ENCODE measurements at places on chromosomes 12 and 14.

GRCh38 chr14:103613517-103613916, 15.5 kb upstream of the KLC1 start:
- no peak for DNase-seq

DNA sequence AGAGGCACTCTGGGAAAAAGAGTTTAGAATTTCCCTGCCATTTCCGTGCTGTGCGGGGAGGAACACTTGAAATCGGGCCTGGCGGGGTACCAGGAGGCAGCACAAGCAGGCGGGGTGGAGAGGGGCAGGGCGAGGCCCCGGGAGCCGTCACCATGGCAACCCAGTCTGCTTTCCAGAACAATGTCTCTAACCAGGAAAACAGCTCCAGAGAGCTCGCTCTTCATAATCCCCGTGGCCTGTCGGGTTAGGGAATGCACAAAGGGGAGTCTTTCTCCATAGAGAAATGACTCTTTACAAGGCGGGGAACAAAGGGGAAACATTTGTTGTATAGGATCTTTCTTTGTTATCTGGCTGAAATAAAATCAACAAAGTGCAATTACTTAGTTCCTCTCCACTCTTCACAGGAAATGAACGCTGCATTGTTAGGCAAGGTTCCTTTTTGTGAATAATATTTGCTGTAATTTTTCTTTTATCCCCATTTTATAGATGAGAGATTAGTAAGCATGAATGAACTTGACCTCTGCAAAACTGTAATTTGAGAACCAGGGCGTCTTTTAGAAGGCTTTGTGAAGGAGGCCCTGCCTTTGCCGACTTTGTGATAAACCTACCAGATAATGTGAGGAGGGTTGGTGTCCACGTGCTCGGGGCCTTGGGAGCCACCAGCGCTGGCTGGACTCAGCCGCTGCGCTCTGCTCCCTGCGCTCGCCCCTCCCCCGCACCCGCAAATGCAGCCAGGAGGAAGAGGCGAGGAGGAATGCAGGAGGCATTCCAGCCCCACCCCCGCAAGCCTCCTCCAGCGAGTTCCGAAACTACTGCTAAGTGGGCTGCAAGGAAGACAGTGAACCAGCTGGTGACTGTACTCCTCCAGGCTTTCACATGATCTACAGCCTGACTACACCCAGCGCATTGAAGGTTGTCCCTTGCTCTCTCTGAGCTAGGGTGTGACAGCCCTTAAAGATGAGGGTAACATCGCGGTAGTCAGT, 105.2 kb upstream of the ATF7IP start:
- peak; percentile 98 for DNase-seq

GRCh38 chr14:77607741-77608302, 8.6 kb downstream of the SPTLC2 start:
- no peak for DNase-seq

- DNase-seq, result no peak
Observed at GRCh38 chr14:86662334-86662733, 1132.4 kb downstream of the FLRT2 start.

DNA sequence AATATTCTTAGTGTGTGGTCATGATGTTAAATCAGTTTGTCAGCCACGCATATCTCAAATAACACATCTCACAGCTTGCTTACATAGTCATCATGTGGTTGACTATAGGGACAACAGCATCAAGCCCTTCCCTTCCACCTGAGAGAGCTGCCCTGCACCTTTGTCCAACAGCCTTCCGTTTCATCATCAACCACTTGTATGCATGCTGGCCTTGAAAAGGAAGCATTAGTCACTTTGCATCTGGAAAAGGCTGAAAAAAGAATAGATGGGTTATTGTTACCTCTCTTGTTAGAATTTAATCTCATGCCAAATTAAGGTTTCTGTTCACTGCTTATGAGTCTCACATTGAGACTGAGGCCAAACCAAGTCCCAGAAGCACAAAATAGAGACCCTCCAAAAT, 1586.5 kb upstream of the SEL1L start:
- DNase-seq, result no peak

- no peak for DNase-seq
Observed at GRCh38 chr12:77062396-77062795, 3.0 kb downstream of the E2F7 start.

GRCh38 chr14:20489093-20489994, 16.0 kb upstream of the RNASE10 start:
- DNase-seq, result no peak

DNA sequence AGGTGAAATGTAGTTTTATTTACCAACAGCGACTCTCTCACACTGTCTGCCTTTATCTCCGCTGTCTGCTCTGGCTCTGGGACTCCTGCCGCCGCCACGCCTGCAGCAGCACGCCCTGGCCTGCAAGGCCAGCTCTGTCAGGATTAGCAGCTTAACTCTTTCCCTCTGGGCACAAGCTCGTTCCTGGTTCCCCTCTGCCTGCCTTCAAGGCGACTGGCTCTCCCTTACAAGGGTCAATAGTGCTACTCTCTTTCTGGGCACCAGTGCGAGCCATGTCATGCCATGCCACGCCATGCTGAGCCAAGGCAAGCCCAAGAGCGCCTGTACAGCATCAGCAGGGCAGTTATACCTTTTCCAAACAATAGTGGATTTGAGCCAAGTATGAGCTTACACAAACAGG, 3.6 kb upstream of the CLEC2B start:
- DNase-seq, result no peak

DNA sequence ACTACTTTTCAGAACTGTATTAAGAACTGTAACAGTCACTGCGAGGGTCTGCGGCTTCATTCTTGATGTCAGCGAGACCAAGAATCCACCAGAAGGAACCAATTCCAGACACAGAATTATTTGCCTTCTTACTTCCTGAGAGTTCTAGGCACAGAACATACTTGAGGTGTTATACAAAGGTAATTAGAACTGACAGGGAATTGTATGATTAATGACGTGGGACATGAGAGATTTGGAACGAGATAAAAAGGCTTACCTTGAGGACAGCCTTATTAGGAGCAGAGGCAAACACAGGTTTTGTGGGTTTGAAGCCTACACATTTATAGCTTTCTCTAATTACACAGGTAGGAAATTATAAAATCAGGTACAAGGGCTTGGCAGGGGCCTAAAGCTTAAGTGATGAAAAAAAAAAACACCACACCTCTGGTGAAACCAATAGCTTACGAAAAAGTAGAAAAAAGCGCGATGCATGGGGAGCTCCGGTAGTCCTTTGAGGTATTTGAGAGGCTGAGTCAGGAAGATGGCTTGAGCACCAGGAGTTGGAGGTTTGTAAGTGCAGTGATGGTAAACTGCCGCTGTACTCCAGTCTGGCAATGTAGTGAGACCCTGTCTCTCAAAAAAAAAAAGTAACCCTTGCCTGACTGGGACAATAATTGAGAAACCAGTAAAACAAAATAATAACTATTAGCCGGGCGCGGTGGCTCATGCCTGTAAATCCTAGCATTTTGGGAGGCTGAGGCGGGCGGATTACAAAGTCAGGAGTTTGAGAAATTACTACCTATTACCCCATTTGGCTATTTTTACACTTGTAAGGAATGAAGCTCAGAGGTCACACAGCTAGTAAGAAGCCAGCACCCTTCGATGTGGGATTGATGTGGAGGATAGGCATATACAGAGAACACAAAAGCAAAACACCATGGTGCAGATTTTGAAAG, 795 bp upstream of the ACOT2 start:
- DNase-seq, result no peak

DNA sequence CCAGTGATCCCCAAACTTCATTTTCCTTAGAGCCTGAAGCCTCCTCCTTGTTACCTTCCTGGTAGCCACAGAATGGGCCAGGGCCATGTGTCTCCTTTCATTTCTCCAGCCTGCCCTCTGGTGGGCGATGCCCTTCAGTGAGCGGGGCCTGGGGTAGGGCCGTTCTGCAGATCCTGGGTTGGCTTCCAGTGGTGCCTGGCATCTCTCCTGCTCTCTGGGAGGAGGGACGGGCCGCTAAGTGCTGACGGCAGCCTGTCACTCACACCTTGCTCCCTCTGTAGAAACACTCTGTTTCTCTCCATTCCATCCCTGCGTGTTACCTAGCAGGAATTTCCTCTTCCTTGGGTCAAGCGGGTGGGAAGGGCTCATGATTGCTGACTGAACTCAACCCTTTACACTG, 232.1 kb downstream of the CACNA1C start:
- DNase-seq, result peak; percentile 93

GRCh38 chr12:28390761-28391385, 200.6 kb downstream of the CCDC91 start:
- no peak for DNase-seq

DNA sequence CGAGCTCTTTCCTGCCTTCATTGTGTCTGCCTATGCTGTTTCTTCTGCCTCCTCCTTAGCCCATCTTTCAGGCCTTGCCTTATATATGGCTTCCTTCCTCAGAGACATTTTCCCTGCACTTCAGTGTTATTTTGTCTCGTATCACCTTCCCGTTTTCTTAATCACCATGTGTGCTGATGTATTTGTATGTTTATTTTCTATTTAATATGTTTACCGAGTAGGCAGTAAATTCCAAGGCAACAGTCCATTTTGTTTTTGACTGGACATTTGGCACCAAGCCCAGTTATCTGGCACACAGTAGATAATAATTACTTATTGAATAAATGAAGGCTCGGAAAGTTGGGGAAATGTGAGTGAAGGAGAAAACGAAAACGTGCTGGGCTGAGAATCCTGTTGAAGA, 4.6 kb upstream of the POU6F1 start:
- no peak for DNase-seq

GRCh38 chr12:49413796-49414195, 46.5 kb downstream of the SPATS2 start:
- no peak for DNase-seq

DNA sequence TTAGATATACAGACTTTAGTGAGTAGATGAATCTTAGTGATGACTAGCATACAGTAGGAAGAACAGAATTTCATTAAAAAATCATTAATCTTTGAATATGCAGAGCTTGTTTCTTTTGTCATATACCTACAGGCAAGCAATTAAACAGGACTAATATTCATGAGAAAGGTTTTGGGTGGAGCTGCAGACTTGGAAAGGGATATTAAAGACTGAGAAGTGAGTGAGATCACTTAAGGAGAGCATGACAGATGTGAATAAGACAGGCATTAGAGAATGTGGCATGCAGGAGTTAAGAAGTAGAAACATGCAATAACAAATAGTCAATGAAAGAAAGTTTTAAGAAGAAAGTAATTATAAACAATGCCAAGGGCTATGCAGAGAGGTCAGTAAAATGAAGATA, 187.7 kb downstream of the TMTC3 start:
- DNase-seq, result no peak

- DNase-seq, result no peak
Observed at GRCh38 chr14:105905456-105905855, 379.1 kb downstream of the TMEM121 start.

GRCh38 chr14:73887694-73888459, 1.2 kb downstream of the ZNF410 start:
- no peak for DNase-seq

DNA sequence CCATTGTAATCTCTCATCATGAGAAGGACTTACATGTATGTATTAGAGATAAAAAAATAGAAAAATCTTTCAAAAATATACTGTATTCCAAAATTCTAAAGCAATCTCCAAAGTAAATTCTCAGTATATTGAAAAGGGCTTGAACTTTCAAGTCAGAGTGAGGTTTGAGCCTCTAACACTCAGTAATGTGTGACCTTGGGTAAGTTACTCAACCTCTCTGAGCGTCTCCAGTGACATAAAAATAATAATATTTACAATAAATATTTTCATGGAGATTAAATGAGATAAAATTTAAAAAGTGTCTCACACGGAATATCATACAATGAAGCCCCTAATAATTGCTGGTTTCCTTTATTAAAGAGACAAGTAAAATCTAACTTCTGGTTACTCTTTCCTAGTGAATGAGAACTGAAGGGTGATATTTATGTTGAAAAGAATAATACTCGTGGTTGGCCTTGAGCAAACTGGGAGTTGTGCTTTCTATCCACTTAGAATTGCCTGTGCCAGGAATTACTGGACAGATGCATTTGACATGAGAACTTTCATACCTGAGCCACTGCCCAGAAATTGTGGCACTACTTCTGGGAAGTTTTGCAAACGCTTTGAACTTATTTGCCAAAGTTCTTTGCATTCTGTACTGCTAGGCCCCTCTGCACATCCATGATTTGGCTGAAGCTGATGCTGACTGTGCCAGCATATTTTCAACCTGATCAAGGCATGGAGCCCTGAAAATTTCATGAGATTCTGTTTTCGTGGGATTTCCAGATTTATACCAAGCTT, 933.7 kb downstream of the GALC start:
- no peak for DNase-seq

DNA sequence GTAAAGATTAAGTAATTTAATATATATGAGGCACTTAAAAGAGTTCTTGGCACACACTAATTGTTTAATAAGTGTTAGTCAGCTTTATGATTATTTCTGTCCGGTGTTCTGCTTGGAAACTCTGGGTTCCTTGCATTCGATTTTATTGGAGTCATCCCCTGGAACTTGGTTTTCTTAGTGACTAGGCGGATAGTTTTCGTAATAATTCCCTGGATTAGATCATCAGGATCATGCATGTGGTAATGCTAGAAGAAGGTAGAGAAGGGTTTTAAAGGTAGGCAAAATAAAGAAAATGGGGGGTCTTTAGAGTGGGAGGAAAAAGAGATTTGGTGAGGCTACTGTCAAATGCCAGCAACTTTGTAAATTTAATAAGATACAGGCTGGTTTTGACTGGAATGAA, 88.4 kb downstream of the MYF5 start:
- no peak for DNase-seq

- DNase-seq, result peak; percentile 99
Observed at GRCh38 chr14:105473677-105474482, 741 bp upstream of the CRIP2 start.

DNA sequence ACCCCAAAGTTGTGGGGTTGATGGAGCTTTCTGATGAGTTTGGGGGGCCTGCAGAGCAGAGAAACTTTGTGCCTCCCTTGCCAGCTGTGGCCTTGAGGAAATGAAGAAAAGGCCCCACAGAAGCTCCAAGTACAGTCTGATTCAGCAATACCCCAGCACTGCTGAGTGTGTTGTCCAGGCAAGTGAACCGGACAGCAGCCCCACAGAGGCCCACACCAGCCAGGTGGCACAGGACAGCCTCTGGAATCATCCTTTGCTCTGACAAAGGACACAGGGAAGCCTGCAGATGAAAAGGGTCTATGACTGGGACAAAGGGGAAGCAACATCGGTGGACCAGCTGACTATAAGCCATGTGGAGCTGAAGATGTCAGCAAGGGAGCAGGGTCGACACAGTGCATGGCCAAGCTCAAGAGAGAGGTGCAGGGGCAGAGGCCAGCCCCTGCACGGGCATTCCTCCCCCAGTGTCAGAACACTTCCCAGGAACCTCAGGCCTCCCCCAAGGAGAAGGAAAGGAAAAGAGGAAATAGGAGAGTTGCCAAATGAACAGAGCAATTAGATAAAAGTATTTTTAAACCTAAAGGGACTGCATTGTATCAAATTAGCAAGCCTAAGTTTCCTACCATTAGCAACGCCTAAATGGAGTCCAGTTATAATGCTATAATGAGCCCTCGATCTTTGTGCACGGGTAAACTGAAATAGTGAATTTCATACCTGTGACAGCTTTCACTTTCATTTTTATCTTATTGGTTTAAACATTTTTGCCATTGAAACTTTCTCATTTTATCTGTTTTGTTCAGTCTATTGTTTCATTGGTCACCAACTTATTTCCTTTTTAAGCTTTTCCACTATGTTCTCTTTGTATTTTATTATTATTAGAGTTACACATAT, 46.3 kb upstream of the PTGDR start:
- no peak for DNase-seq

GRCh38 chr14:65062096-65063075, 39.9 kb downstream of the MAX start:
- DNase-seq, result no peak

- DNase-seq, result no peak
Observed at GRCh38 chr12:64608901-64609535, 1.3 kb upstream of the RASSF3 start.
